PC-9 (cell line): ENCODE measurements at places on chromosomes 5 and 9.

DNA sequence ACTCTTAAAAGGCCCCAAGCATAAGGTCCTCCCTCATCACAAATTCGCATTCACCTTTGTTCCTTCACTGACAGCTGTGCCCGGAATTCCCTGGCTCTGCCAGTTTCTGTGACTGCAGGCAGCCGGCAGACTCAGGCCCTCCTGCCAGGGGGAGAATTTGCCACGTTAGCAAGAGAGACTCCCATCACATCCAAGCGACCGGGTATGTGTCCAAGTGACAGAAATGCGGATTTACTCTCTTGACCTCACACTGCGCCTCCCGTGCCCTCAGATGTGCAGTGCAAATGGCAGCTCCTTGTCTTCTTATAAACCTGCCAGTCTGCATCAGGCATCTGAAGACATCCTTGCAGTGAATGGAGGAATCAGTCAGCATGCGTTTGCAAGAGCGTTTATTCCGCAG, 187.1 kb upstream of the WWC1 start:
- H3K4me1 ChIP-seq = no peaks in the 10 kb centered on the region
- no peaks in the 10 kb centered on the region for H3K36me3 ChIP-seq
- no peak overlapping the region for H3K4me3 ChIP-seq
- H3K27me3 ChIP-seq = peaks cover 85% of the 10 kb centered on the region

- H3K4me1 ChIP-seq = no peaks in the 10 kb centered on the region
- no peak overlapping the region for H3K27ac ChIP-seq
- no peaks in the 10 kb centered on the region for H3K27me3 ChIP-seq
- DNase-seq = no peak
- H3K36me3 ChIP-seq = no peaks in the 10 kb centered on the region
Observed at GRCh38 chr9:1051210-1051583, 1.0 kb downstream of the DMRT2 start.

DNA sequence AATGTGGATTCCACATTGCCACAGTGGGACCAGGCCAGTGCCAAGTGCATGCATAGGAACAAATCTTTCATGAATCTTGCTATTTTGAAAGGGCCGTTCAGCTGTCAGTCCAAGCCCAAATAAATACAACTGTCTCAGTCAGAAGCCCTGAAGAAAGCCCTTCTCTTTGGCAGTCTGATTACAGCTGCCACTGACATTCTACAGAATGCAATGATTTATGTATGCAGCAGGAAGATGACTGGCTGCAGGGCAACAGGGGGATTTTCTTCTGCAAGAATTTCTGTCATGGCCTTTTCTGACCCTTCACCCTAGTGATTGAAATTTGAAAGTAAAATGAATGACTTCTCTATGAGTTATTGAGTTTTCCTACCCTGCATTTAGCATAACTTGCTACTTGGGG, 86.7 kb upstream of the FER start:
- no peak overlapping the region for H3K27ac ChIP-seq
- H3K36me3 ChIP-seq = no peaks in the 10 kb centered on the region
- no peaks in the 10 kb centered on the region for H3K27me3 ChIP-seq
- DNase-seq = no peak
- H3K4me1 ChIP-seq = peaks cover 22% of the 10 kb centered on the region

- H3K36me3 ChIP-seq = 0 out of 2 replicates have a peak, but pooled peaks cover 4% of the 10 kb centered on the region
- no peak overlapping the region for H3K4me3 ChIP-seq
- H3K27ac ChIP-seq = no peak overlapping the region
- DNase-seq = no peak
- H3K4me1 ChIP-seq = no peaks in the 10 kb centered on the region
Observed at GRCh38 chr5:122870219-122870856, 24.9 kb downstream of the SNX24 start.

- H3K4me3 ChIP-seq = no peak overlapping the region
- no peaks in the 10 kb centered on the region for H3K36me3 ChIP-seq
- H3K27me3 ChIP-seq = no peaks in the 10 kb centered on the region
- no peaks in the 10 kb centered on the region for H3K4me1 ChIP-seq
- no peak overlapping the region for H3K27ac ChIP-seq
- no peak for DNase-seq
Observed at GRCh38 chr5:109318455-109319108, 91.2 kb downstream of the PJA2 start.

- H3K27ac ChIP-seq = no peak overlapping the region
- H3K27me3 ChIP-seq = no peaks in the 10 kb centered on the region
- no peaks in the 10 kb centered on the region for H3K4me1 ChIP-seq
Observed at GRCh38 chr5:1085391-1085790, 26.5 kb downstream of the SLC12A7 start.

GRCh38 chr5:141017943-141018342, 33.2 kb upstream of the PCDHB1 start:
- no peak overlapping the region for H3K27ac ChIP-seq
- DNase-seq = no peak
- H3K27me3 ChIP-seq = no peaks in the 10 kb centered on the region
- H3K4me3 ChIP-seq = no peak overlapping the region
- H3K4me1 ChIP-seq = no peaks in the 10 kb centered on the region

DNA sequence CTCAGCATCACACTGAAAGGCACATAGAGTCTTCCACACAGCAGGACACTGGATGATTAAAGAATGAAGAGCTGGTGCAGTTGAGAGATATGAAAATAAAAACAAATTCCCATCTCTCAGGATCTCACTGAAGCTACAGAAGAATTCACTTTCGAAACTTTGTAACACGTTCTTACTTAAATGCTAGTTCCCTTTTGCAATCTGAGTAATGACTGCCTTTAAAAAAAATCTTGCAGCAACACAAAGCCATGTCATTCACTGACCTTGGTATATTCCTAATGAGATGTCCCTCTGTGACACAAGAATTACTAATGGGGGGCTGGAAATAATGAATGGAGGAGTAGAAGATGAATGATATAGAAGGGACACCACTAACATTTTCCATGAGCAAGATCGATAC, 201.8 kb downstream of the GLIS3 start:
- no peaks in the 10 kb centered on the region for H3K36me3 ChIP-seq
- H3K4me1 ChIP-seq = no peaks in the 10 kb centered on the region
- no peaks in the 10 kb centered on the region for H3K27me3 ChIP-seq
- no peak for DNase-seq
- H3K27ac ChIP-seq = no peak overlapping the region
- H3K4me3 ChIP-seq = no peak overlapping the region

GRCh38 chr5:93381057-93381456, 200.0 kb downstream of the NR2F1-AS1 start:
- no peaks in the 10 kb centered on the region for H3K36me3 ChIP-seq
- DNase-seq = no peak
- no peaks in the 10 kb centered on the region for H3K4me1 ChIP-seq
- no peaks in the 10 kb centered on the region for H3K27me3 ChIP-seq
- H3K27ac ChIP-seq = no peak overlapping the region
- H3K4me3 ChIP-seq = no peak overlapping the region

- DNase-seq = no peak
- H3K27ac ChIP-seq = no peak overlapping the region
- no peaks in the 10 kb centered on the region for H3K27me3 ChIP-seq
- no peaks in the 10 kb centered on the region for H3K4me1 ChIP-seq
Observed at GRCh38 chr5:138504799-138505198, 38.2 kb downstream of the ETF1 start.

- no peaks in the 10 kb centered on the region for H3K36me3 ChIP-seq
- 0 out of 2 replicates have a peak, but pooled peaks cover 6% of the 10 kb centered on the region for H3K27me3 ChIP-seq
- no peak overlapping the region for H3K4me3 ChIP-seq
- H3K27ac ChIP-seq = no peak overlapping the region
Observed at GRCh38 chr5:175383350-175383749, 60.6 kb downstream of the DRD1 start.

- H3K27ac ChIP-seq = no peak overlapping the region
- DNase-seq = no peak
- H3K4me3 ChIP-seq = no peak overlapping the region
- no peaks in the 10 kb centered on the region for H3K36me3 ChIP-seq
- H3K4me1 ChIP-seq = peaks cover 35% of the 10 kb centered on the region
Observed at GRCh38 chr9:136997830-136998234, 1.5 kb upstream of the CLIC3 start.

GRCh38 chr5:50744776-50745175, 78.3 kb downstream of the PARP8 start:
- H3K4me1 ChIP-seq = no peaks in the 10 kb centered on the region
- H3K36me3 ChIP-seq = no peaks in the 10 kb centered on the region
- H3K4me3 ChIP-seq = no peak overlapping the region
- H3K27ac ChIP-seq = no peak overlapping the region

DNA sequence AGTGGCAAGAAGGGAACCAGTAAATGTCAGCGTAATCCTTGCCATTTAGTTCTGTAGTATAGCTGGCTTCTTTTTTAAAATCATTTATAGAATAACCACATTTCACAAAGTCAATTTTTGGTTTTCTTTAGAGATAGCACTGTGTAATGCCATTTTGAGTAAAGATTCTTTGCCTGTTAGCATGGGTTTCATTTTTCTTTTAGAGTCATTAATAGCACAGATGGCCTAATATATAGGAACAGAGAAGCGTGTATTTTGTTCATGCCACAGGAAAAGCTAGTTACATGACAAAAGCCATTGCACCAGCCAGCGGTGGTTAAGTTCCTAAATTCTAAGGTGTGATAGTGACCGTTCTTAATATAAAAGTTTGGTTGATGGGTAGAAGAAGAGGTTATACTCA, 1363.9 kb downstream of the MAT2B start:
- no peaks in the 10 kb centered on the region for H3K27me3 ChIP-seq
- DNase-seq = no peak
- no peak overlapping the region for H3K4me3 ChIP-seq
- H3K27ac ChIP-seq = no peak overlapping the region
- no peaks in the 10 kb centered on the region for H3K4me1 ChIP-seq

DNA sequence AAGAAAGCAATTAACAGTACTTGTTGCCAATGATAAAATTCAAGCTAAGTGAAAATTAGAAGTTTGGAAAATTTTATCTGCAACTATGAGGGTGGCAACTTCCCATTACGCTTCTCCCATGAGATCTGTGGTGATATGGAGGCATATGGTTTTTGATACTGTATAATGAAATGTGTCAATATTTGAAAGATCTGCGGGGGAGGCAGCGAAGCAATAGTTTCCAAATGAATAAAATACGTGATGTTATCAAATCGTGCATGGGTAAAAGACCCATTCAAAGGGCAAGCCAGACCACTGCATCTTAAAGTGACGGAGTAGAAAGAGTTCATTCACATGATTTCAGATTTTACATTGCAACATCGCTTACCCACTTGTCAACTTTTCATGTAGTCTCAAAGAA, 20.9 kb upstream of the BOD1 start:
- H3K27me3 ChIP-seq = no peaks in the 10 kb centered on the region
- no peak overlapping the region for H3K27ac ChIP-seq
- H3K4me3 ChIP-seq = no peak overlapping the region
- H3K36me3 ChIP-seq = no peaks in the 10 kb centered on the region
- H3K4me1 ChIP-seq = no peaks in the 10 kb centered on the region

DNA sequence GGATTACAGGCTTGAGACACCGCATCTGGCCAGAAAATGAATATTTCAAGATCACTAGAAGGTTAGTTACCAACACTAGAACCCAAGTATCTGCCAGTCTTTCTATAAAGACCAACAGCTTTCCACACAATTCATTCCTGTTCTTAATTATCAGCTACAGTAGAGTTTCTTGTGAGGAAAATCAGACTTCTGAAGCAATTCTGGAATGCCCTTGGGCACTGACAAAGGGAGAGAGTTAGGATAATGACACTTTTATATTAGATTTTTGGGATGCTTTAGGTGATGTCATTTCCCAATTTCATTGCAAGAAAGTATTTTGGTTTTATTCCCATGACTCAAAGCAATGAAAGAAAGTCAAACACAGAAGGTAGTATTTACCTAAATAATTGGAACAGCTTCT, 497.0 kb upstream of the TUSC1 start:
- DNase-seq = no peak
- H3K27me3 ChIP-seq = no peaks in the 10 kb centered on the region
- H3K4me3 ChIP-seq = no peak overlapping the region
- no peaks in the 10 kb centered on the region for H3K36me3 ChIP-seq
- H3K4me1 ChIP-seq = no peaks in the 10 kb centered on the region
- 0 out of 2 replicates have a peak overlapping the region, but pooled peaks have one; percentile 39 for H3K27ac ChIP-seq

GRCh38 chr9:13427587-13427986, 148.1 kb upstream of the MPDZ start:
- H3K27ac ChIP-seq = no peak overlapping the region
- no peaks in the 10 kb centered on the region for H3K27me3 ChIP-seq
- H3K4me1 ChIP-seq = no peaks in the 10 kb centered on the region
- H3K4me3 ChIP-seq = no peak overlapping the region

DNA sequence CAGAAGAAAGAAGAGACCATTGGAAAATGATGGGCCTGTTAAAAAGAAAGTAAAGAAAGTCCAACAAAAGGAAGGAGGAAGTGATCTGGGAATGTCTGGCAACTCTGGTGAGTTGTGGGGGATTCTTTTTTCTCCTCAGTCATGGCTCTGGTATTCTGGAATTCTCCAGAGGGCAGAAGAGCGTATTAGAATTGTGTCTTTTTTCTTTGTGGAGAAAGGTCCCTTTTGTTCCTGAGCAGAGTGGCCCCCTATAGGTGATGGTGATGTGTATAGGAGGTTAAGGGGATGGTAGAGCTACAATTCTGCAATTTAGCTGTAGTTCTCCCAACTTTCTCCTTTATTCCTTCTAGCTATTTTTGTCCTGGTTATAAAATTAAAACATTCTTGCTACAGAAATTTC, 1.6 kb upstream of the DHFR start:
- DNase-seq = no peak
- peaks cover 17% of the 10 kb centered on the region for H3K4me1 ChIP-seq
- no peak overlapping the region for H3K4me3 ChIP-seq

DNA sequence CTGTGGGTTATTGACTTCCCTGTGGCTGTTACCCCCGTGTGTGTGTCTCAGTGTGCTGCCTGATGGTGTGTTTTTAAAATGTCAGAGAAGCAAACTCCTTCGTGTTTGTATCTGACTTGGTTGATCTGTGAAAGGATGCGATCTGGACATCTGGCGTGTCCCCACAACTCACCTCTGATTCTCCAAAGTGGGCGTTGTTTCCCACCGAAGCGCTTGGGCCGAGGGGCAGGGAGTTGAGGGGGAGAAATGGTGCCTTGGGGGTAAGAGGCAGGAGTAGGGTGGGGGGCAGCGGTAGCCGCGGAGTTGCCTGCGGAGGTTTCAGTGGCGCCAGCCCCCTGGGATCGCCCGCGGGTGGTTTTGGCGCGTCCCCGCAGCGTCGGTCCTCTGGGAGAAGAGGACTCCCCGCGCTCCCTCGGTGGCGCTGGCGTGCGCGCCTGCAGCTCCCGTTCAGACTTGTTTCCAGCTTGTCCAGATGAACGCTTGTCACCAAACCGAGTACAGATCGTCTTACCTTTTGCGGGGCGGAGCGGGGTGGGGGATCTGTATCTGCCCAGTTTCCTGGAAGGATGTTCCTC, 1.1 kb downstream of the MAST4 start:
- no peak overlapping the region for H3K27ac ChIP-seq
- H3K4me3 ChIP-seq = peak overlapping the region; percentile 57; the same call in 1 of the 2 replicates
- DNase-seq = no peak
- H3K36me3 ChIP-seq = no peaks in the 10 kb centered on the region

GRCh38 chr5:142134331-142135010, 25.9 kb downstream of the NDFIP1 start:
- no peaks in the 10 kb centered on the region for H3K4me1 ChIP-seq
- no peak overlapping the region for H3K27ac ChIP-seq
- DNase-seq = no peak

DNA sequence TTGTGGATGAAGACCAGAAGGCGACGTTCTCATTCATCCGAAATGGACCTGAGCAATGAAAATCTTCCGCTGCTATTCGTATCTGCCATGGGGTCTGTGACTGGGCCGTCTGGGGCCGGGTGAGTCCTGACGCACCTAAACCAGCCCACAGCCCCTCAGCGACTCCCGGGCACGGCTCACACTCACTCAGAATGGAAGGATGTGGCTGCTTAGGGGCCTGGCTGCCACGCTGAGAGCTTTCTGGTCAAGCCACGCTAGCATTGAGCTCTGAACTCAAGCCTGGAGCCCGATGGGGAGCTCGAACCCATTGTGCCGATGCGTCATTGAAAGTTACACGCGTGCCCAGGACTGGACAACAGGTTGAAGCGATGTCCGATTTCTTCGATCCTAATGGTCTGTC, 97.8 kb downstream of the MRPL36 start:
- no peaks in the 10 kb centered on the region for H3K4me1 ChIP-seq
- H3K27me3 ChIP-seq = peaks cover 98% of the 10 kb centered on the region
- H3K4me3 ChIP-seq = no peak overlapping the region
- H3K36me3 ChIP-seq = no peaks in the 10 kb centered on the region
- DNase-seq = no peak
